ENCODE measurements at places on chromosomes 4 and X. TPM values are rescaled to one million over a fixed set of nuclear protein-coding genes. Genes with fewer than 3 reads are reported as not detected.

GRCh38 chrX:13868591-13868990 is 51.7 kb upstream of the GPM6B start:
- no peak for DNase-seq

DNA sequence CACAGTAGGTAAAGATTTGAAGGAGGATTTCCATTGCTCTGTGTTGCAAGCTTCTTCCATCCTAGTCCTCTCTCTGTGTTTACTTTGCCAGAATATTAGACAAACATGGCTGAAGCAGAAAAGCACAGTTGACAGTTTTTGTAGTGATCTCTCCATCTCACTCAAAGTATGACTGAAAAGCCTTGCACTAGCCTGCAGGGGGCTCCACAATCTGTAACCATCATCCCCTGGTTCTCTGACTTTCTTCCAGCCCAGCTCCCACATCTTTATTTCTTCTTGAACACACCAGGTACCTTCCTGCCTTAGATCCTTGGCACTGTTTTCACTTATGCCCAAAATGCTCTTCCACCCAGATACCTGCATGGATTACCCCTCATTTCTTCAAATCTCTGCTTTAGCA is 34.1 kb upstream of the HHIP start:
- DNase-seq, result peak; percentile 12

- DNase-seq, result no peak
These were observed 54.2 kb downstream of the AWAT2 start for GRCh38 chrX:69995362-69996112.

GRCh38 chrX:34848281-34848680 is 94.3 kb upstream of the FAM47B start:
- DNase-seq, result no peak

GRCh38 chr4:150479657-150480056 is 102.3 kb upstream of the MAB21L2 start:
- no peak for DNase-seq

- peak; percentile 83 for DNase-seq
These were observed 1.4 kb downstream of the ANKRD17 start for GRCh38 chr4:73257234-73257633.

GRCh38 chr4:30726090-30726675 is 6.0 kb downstream of the PCDH7 start:
- DNase-seq, result no peak

- DNase-seq, result peak; percentile 18
These were observed 20.1 kb downstream of the ADRA2C start for GRCh38 chr4:3786196-3786869.

DNA sequence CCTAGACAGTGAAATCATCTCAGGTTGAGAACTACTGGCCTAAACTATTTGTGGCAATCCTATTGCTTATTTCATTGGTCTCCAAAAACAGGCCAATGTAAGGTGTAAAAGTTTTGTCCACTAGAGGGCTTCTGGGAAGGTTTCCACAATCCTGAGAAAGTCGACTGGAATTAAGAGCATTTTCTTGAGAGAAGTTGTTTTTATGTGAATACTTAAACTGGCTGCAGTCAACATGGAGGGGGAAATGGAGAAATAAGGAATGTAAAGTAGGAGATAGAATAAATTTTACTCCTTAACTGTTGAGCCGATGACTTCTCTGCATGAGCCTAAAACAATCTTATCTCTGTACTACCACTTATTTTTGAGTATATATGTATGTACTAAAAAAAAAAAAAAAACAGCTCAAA is 11.0 kb upstream of the EIF4E start:
- peak; percentile 54 for DNase-seq

DNA sequence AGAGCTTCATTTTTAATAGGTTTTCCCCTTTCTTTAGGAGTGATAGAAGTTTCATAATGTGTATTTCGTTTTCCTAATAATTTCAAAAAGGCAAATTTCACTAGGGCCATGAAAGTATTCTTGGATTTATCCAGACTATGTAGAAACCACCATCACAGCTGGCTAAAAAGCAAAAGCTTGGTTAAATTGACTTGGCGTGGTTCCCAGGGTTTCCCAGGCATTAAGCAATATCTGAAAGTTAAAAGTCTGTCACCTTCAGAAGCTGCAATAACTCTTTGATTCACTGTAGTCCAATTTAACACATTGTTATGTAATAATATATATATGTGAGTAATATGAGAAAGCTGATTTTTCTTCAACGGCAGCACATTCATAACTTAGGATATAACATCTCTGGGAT is 38.3 kb downstream of the NDNF start:
- no peak for DNase-seq

DNA sequence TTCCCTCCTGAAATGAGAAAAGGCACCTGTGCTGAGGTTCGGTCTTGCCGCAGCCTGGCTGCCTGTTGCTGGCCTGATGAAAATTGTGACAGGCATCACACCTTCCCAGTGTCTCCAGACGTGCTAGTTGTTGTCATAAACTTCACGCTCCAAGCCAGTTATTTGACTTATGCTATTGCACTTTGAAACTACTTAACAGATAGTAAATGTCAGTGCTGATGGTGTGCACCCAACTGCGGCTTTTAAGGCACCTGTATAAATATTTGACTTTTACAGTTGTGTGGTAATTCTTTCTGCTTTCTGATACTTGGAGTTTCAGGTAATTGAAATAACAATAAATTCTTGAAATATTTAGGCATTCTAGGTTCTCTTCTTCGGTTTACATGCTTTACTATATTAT is 1.8 kb downstream of the WWC2 start:
- no peak for DNase-seq

GRCh38 chrX:81729269-81729777 is 527.4 kb downstream of the SH3BGRL start:
- DNase-seq, result no peak

GRCh38 chr4:95358421-95358820 is 190.4 kb downstream of the UNC5C start:
- peak; percentile 20 for DNase-seq

DNA sequence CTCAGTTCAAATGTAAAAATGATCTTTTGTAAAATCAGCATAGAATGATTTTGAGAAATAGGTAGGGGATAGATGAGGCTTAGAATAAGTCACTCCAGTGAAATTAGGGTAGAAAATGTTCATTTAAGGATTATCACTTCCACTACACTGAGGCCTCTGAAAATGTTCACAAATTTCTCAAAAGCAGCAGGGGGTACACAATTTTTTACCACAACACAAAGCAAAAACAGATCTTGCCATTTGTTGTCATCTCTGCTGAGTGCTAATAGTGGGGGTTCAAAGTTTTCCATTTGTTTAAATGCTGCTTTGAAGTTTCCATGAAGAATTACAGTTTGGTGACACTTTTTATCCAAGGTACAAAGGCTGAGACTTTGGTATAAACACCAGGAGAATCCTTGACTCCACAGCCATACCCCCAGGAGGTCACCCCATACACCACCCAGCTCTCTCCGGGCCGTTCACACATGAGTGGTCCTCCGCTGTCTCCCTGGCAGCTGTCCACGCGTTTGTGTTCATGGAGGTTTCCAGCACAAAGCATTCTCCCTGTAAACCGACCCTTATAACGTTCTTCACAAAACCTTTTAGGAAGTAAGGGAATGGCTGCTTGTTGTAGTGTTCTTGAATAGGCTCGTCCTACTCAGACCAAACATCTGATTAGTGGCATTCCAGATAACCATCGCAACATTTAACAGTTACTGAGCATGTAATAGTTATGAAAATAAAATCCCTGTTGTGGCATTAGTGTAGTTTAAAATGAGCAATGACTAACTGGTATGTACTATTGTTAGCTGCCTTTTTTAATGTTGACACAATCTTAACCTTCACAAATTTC is 71.0 kb downstream of the PRSS12 start:
- peak; percentile 5 for DNase-seq

DNA sequence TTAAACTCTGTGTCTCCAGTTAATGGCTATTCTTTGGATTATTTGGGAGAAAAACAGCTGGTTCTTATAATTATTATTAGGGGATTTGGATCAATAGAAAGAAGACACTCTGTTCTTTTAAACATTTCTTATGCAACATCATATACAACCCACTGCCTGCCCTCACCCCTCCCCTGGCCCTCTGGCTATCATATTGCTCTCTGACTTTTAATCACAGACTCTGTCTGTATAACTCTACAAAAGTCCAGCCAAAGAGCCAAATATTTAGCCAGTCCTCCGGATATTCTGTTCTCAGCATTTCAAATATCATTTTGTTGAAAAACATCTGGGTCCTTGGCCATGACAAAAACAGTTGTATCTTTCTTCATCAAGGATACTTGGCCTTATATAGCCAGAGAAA is 19.0 kb upstream of the PACRGL start:
- DNase-seq, result no peak

- no peak for DNase-seq
These were observed 185.2 kb downstream of the ADAM29 start for GRCh38 chr4:175103403-175103802.

GRCh38 chr4:26573389-26573794 is 10.5 kb upstream of the TBC1D19 start:
- DNase-seq, result peak; percentile 86

DNA sequence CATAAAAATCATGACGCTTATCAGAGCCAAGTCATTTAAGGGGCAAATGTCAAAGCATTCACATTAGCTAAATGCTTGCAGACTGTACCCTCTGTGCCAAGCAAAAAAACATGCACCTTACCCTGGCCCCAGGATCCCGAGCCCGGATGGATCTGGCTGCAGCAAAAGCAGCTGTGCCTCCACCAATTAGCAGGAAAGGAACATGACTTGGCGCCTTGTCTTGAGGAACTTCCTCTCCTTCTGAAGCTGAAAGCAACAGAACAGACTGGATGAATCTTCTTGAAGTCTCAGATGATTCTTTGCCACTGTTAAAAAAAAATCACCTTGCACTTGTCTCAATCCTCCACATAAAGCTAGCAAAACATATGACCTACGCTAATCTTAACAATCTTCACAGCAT is 18.0 kb downstream of the AIFM1 start:
- no peak for DNase-seq

GRCh38 chrX:101407167-101407747 is 468 bp downstream of the GLA start:
- no peak for DNase-seq

GC gene
- total RNA-seq, result not detected

RGN gene
- 1.9 TPM for total RNA-seq

NHS gene
- total RNA-seq, result 5.1 TPM

SCML1 gene
- 10.3 TPM for total RNA-seq

RAB39B gene
- total RNA-seq, result 0.17 TPM

All from M059J (cell line).